Amniotic stem cell (primary cell): ENCODE measurements at places on chromosomes 1 and 21.

- no peak for DNase-seq
Observed at GRCh38 chr1:150366416-150367296, 2.7 kb downstream of the RPRD2 start.

- no peak for DNase-seq
Observed at GRCh38 chr21:43572446-43572845, 86.8 kb downstream of the HSF2BP start.

- DNase-seq = no peak
Observed at GRCh38 chr21:46083791-46084561, 13.9 kb upstream of the COL6A2 start.

GRCh38 chr1:212884592-212884991 lies 26.5 kb downstream of the FLVCR1 start:
- DNase-seq = no peak

GRCh38 chr1:185850366-185850765 lies 116.2 kb downstream of the HMCN1 start:
- DNase-seq = peak; percentile 15

- DNase-seq = no peak
Observed at GRCh38 chr1:117244306-117244705, 33.6 kb upstream of the VTCN1 start.

GRCh38 chr1:37931102-37931360 lies 15.8 kb downstream of the INPP5B start:
- DNase-seq = no peak

DNA sequence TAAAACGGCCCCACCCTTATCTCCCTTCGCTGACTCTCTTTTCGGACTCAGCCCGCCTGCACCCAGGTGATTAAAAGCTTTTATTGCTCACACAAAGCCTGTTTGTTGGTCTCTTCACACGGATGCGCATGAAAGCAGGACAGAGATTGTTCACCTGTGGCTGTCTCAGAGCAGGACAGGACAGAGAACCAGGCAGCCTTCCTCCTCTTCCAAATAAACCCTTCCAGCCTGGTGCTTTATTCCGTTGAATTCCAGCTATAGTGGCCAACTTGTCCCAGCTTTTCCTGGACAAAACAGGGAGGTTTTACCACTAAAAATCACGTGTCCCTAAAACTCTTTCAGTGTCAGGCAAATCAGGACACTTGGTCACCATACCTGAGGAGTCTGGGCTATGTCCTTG lies 9.5 kb upstream of the DMRTB1 start:
- no peak for DNase-seq

GRCh38 chr1:69438056-69438795 lies 129.5 kb upstream of the LRRC7 start:
- no peak for DNase-seq

DNA sequence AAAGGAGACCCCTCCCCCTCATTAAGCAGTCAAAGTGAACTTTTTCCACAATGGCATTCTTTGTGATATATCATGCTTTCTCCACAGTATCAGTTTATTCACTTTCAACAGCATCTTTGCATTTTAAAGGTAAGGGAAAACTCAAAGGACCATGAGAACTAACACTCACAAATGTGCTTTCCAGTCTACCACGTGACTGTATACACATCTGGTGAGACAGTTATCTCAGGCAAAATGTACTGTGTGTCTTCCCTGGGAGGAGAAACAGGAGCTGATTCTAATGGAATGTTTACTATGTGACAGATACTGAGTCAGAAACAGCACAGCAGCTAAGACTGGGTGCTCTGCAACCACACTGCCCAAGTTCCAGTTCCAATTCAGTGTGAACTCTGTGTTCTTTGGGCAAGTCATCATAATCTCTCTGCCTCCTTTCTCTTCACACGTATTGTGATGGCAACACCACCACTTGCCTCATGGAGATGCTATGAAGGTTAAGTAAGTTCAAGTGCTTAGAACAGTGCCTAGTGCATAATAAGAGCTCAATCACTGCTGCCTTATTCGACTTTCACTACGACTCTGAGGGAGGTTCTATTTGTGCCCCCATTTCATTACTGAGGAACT lies 79.0 kb downstream of the SLC45A1 start:
- DNase-seq = peak; percentile 58

DNA sequence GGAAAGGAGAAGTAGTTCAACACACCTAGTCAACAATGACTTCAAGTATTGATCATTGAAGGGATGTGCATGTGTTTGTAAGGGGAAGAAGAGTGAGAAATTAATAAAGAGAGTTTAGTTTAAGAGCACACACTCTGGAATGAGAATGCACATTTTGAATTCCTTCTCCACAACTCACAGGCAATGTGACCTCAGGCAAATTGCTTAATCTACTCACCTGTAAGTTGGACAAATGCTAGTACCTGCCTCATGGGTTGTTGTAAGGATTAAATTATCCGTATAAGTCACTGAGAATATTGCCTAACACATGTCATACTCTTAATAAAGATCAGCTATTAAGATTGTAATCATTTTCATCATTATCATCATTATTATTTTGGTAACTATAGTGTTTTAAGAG lies 204.0 kb upstream of the NFIA start:
- no peak for DNase-seq

GRCh38 chr1:71232166-71232763 lies 151.4 kb upstream of the ZRANB2 start:
- DNase-seq = no peak

- no peak for DNase-seq
Observed at GRCh38 chr1:30450148-30450817, 273.1 kb downstream of the MATN1 start.

- no peak for DNase-seq
Observed at GRCh38 chr1:192861860-192862259, 53.0 kb downstream of the RGS2 start.

DNA sequence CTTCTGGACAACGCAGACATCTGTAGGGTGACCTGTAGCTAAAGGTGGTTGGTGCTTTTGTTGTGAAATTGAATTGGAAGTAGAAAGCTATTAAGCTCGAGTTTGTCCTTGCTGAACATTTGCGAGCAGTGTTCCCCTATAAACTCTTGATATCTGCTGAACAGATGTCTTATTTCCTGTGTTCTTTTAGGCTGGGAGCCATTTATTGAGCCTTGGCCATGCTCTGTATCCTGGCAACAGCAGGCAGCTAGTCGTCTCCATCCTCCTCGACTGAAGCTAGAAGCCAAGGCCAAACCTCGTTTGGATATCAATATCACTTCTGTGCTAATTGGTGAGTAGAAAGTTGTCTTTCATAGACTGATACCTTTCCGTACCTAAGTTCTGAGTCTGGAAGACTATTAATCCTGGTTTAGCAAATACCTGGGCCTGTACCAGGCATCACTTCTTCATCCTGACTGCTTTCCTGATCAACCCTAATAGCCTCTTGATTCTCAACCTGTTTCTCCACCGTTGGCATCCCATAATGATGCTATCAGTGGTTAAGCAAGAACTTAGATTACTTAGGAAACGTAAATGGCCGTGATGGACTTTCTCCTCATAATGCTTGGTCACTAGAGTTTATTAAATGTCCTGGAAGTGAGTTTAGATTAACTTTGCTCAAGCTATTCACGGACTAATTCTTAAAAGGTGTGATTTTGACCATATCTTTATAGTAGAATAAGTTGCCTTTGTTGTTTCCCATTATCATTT lies 103.4 kb downstream of the VPS13D start:
- no peak for DNase-seq

DNA sequence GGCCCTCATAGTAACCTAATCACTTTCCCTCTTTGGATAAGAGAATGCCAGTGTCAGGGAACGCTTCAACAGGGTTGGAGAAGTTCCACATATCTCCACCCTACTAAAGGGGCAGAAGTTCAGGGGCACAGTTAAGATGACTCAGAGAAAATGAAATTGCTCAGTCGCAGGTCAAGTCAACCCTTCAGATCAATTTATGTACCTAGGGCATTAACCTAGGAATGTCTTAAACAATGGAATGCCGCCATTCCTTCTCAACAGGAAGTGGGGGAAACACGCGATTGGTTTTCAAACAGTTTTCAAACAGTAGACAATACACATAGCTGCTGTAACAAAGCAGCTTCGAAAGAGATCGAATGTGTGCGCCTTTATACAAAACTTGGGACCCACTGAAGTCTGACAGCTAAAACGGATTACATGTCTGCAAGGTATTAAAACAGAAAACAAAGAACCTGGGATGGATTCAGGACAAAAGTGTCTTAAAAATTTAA lies 897 bp downstream of the SLC25A24 start:
- DNase-seq = no peak

GRCh38 chr1:211329764-211330201 lies 3.1 kb downstream of the TRAF5 start:
- no peak for DNase-seq

GRCh38 chr1:153444078-153444477 lies 16.4 kb downstream of the S100A7 start:
- no peak for DNase-seq

GRCh38 chr1:119314001-119314796 lies 54.4 kb upstream of the HAO2 start:
- no peak for DNase-seq

DNA sequence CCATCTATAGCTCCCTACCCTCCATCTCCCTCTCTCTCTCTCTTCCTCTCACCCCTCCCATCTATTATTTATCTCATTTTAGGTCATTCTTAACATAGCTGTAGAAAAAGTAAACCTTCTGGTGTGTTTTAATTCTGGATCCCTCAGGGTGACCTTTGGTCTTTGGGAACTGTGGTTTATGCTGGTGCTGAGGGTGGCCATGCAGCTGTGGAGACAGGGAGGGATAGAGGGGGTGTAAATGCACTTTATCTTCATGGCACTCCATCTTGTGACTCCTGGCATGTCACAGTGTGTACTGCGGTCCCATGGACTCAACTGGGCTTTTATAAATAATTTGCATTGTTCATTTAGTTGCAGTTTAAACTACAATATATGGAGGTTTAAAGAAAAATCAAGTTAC lies 50.2 kb upstream of the RUNX1 start:
- no peak for DNase-seq
